ENCODE measurements at places on chromosomes 2 and 18.

- no peak for DNase-seq
These were observed 31.7 kb downstream of the CABLES1 start for GRCh38 chr18:23166891-23167541.

DNA sequence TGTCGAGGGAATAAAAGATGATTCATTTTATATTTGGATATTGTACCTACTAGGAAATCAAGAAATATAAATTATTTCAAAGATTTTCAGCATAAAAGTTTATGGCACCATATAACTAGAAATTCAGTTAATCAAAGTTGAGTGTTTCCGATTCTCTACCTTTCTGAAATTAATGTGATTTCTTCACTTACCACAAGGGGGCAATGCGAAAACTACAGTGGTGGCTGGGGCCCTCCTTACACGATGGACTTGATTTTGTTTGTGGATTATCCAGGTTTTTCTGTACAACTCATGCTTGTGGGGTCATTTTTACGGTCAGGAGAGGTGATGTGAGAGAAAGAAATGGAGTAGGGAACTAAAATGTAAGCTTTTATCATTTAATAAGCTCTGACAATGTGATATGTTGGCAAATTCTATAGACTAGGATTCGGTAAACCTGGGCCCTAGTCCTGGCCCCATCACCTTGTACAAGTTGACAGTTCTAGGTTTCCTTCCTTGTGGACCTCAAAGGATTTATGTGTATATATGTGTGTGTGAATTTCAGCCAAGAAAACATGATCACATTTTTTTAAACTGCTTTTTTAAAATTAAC, 47.6 kb downstream of the G6PC2 start:
- no peak for DNase-seq

DNA sequence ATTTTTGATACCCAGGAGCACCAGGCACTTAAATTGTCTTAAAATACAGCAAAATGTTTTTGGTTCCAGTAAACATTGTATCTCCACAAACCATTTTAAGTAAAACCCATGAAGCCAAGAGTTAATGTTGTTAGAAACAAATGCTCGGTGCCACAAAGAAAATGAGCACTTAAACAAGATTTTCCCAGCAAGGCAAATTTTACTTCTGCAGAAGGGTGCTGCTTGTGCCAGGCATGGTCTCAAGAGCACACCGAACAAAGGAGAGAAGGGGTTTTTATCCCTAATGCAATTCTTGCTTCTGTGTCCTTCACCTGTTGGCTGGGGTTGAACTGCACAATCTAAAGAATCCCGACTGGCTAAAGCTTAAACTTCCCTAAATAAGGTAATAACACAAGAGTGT, 286.7 kb downstream of the ADCYAP1 start:
- no peak for DNase-seq

- no peak for DNase-seq
These were observed 43.1 kb upstream of the GPR155 start for GRCh38 chr2:174529916-174530315.

DNA sequence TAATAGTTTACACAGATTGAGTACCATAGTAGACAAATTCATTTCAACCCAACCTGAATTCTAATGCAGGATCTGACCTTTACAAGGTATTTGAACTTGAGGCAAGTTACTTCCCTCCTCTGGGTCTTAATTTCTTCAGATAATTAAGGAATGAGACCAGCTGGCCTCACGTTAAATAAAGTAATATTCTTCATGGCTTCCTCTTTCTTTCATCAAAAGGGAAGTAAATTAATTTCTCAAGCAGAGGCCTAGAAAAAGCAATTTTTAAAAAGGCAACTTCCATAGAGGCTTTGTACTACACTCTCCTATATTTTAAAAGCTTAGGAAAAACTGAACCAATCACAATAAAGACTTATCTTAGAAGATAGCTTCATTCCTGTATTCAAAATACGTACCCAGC, 109.2 kb downstream of the EXOC6B start:
- no peak for DNase-seq

DNA sequence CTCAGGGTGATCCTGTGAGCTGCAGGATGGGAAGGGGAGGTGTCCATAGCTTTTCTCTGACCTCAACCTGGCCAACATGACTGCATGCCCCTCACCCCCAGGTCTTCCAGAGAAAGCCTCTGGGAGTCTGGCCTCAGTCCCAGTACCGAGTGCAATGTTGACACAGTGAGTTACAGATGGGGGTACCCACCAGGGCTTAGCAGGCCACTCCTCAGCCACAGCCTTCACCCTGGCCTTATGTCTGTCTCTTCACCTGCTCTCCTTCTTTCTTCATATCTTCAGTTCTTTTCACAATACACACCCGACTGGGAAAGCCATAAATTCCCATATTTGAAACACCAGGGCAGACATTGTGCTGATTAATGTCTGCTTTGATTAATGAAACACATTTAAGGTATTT, 33.5 kb downstream of the AOX1 start:
- no peak for DNase-seq

- no peak for DNase-seq
These were observed 813.7 kb downstream of the ERBB4 start for GRCh38 chr2:211724933-211725332.

DNA sequence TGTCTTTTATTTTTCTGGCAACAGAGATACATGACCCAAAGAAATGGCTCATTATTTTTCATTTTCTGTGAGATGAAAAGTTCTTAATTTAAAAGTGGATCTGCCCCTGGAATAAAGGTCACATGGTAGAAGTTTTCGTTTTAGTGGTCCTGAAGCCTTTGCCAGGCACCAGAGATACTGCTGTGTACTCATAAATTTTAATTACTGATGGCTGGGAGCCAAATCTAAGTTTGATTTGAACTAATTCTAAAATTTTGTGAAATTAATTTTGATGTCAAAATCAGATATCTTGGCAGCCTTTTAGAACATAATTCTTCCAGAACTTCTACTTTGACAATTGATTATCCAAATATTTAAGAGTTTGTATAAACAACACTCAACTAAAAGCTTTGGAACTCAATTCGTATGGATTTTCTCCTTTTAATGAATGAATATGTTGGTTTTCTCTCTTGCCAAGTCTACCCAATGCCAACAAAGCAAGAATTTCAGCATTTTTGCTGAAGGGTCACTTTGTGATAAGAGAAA, 128.5 kb upstream of the SP5 start:
- DNase-seq: no peak

DNA sequence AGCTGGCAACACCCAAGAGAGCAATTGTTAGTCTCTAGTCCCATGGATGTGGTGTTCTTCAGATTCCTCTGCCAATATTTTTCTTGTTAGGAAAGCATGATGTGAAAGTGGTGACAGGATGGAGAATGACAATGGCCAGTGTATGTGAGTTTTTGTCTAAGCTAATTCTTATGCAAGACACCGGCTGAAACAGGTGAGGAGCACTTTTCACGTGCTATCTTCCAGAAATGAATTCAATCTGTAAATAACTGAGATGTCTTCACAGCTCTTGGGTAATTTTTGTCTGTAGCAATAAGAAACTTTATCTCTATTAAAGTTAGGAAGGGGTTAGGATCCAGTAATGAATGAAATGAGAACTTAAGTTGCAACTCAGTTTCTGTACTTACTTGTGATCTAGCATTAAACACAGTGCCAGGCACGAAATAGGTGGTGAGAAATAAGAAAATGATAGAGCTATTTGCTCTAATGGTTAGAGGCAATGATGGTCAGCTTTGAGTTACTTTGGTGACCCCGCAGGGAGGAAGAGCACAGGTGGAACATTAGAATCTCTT, 676 bp upstream of the AGPS start:
- DNase-seq: no peak

- no peak for DNase-seq
These were observed 60.8 kb downstream of the LIMS1 start for GRCh38 chr2:108594982-108595464.

GRCh38 chr2:235595422-235596010, 101.7 kb downstream of the AGAP1 start:
- peak; percentile 72 for DNase-seq

DNA sequence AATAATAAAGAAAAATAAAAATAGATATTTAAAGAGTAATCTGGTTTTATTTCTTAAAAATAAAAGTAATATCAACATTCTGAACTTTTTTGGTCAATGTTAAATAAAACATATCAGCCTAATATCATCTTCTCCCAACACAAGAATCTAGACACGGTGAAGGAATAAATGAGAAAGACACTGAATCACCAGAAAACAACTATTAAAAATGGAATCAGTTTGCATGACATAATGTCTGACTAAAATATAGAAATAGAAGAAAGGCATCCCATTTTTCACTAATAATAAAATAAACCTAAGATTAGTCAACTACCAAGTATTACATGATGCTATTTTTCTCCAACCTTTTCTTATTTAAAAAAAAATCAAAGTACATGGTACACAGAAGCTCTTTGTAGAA, 30.8 kb upstream of the TNFAIP6 start:
- no peak for DNase-seq

GRCh38 chr18:44452346-44452745, 228.3 kb upstream of the SETBP1 start:
- no peak for DNase-seq

GRCh38 chr2:99734236-99734635, 244.4 kb upstream of the REV1 start:
- DNase-seq: no peak

All from NCI-H345 (cell line).